NCI-H1694 (cell line): ENCODE measurements at places on chromosomes 2 and 18.

- no peak for DNase-seq
These were observed 1.6 kb upstream of the ZNF385B start for GRCh38 chr2:179862898-179863458.

- no peak for DNase-seq
These were observed 473.0 kb downstream of the SOX11 start for GRCh38 chr2:6164986-6165747.

GRCh38 chr2:69564604-69565003 is 78.9 kb downstream of the AAK1 start:
- DNase-seq: no peak

DNA sequence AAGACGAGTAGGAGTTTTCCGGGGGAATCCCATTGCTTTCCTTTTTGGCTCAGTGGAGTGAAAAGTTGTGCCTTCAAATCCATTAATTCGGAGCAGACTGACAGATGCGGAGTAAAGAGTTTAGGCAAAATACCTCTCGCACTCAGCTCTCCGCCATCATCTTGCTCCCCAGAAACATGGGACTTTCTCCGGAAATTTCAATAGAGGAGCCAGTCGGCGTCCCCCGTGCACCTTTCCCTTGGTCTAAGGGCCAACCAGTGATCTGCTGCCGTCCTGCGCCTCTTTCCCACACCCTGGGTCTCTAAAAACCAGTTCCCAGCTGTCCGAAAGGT is 318 bp downstream of the TYW5 start:
- peak; percentile 22 for DNase-seq

DNA sequence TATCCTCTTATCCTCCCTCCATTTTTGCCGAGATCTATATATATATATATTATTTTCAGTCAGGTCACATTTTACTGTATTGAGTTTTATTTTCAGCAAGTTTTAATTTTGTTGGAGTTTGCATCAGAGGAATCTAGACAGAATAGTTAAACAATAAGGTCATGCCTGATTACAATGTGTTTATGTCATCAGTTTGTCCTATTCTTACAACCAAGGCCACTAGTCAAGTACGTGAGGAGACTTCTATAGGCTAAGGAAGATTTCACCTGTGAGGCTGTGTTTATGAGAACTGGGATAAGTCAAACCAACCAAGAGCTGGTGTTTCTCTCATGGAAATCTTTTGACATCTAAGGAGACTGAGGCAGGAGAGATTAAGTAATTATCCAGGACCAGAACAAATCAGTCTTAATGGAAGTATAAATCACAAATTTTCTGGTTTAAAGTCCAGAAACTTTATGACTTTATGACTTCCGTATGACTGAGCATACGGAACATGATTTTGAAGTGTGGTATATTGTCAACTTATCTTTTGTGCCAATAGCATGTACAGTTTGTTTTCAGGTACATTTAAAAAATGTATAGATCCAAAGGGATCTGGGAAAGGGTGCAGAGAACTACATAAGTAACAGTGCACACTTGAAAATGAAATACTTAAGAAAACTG is 100.0 kb upstream of the DTNA start:
- DNase-seq: no peak

GRCh38 chr2:53512071-53512826 is 255.4 kb upstream of the CHAC2 start:
- DNase-seq: no peak
